ENCODE measurements at places on chromosomes 3 and 15. TPM values are rescaled to one million over a fixed set of nuclear protein-coding genes. Genes with fewer than 3 reads are reported as not detected.

The TMEM212 gene
- not detected for total RNA-seq

The MOBP gene
- not detected for total RNA-seq

The HIGD1A gene
- 78.2 TPM for total RNA-seq

The SLC35G2 gene
- total RNA-seq, result 7.8 TPM
